Stimulated activated CD8-positive, alpha-beta memory T cell treated with anti-CD3 and anti-CD28 coated beads, Interleukin-7, amount 100 ng/mL, for 1 hour (primary cell): ENCODE measurements at places on chromosomes 12 and 14.
A peak's percentile ranks its signal among the peaks of the same experiment; 100 is the strongest.

GRCh38 chr12:6979453-6979852 is 8.7 kb downstream of the EMG1 start:
- DNase-seq, result no peak

- no peak for DNase-seq
Measured at GRCh38 chr14:61620130-61620946, 75.0 kb upstream of the HIF1A start.

DNA sequence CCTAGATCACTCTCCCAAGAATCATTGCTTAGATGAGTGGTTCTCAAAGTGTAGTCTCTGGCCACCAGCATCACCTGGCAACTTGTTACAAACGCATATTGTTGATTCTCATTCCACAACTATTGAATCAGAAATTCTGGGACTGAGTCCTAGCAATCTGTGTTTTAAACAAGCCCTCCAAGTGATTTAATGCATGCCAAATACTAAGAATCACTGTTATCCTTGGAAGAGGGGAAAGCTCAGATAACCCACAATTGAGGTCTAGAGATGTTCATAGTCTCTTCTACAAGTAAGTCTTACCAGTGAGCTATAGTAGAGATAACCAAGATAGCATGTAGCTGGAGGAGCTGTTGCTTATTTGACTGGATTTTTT is 666.6 kb downstream of the DIO2 start:
- no peak for DNase-seq

- peak; percentile 89 for DNase-seq
Measured at GRCh38 chr14:23006544-23007419, 3.2 kb downstream of the C14orf93 start.

- DNase-seq, result no peak
Measured at GRCh38 chr14:64938972-64939816, 3.4 kb downstream of the GPX2 start.

DNA sequence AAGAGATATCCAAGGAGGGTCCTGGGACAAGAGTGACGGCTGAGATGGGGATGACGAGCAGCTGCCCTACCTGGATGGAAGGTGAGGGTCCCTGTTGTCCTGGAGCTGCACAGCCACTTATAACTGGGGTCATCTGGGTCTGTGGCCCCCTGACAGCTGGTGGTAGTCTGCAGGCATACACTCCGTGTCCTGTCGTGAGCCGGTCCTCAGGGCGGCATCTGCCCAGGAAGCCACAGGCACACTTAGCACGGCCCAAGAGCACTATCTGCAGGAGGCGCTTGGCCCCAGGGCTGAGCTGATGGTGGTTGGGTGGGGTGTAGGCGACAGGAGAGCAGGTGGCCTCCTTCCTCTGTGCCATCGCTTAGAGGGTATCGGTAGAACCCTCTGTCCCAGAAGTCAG is 248.1 kb downstream of the CACNA1C start:
- DNase-seq, result no peak

DNA sequence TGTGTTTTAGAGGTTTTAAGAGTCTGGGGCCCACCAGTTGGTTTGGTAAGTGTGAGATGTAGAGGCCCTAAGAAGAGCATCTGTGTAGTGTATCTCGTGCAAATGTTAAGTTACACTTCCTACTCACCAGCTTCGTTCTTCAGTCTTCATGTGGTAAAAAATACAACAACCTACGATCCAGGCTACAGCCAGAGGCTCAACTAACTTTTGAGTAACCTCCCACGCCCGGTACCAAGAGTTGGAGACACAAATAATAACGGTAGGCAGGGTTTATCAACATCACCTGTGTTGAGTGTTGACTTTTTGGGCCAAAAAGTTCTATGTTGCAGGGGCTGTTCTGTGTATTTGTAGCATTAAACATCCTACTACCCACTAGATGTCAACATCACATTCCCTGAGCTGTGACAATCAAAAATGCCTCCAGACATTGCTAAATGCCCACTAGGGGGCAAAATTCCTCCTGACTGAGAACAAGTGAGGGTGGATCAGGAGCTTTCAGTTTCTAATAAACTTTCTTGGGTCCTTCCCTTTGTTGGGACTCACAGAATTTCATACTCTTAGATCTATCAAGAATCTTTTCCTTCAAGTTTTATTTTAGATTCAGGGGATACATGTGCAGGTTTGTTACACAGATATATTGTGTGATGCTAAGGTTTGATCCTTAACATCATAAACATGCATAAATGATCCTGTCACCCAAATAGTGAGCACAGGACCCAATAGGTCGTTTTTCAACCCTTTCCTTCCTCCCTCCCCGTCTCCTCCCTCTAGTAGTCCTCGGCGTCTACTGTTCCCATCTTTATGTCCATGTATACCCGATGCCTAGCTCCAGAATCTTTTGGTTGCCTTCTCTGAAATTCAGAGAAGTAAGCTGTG is 94.7 kb downstream of the SLC2A13 start:
- peak; percentile 21 for DNase-seq
